ENCODE measurements at places on chromosomes 12 and 14. TPM values are rescaled to one million over a fixed set of nuclear protein-coding genes. Genes with fewer than 3 reads are reported as not detected.

The RPL10L gene
- not detected for total RNA-seq

The ITGA7 gene
- total RNA-seq = 0.90 TPM

The TSPAN8 gene
- 0.11 TPM for total RNA-seq

The CCDC59 gene
- total RNA-seq = 53.8 TPM

The CHGA gene
- total RNA-seq = 3.0 TPM

The TXNRD1 gene
- total RNA-seq = 652 TPM

The RNASE4 gene
- total RNA-seq = 6.5 TPM

The PLA2G1B gene
- total RNA-seq = not detected

The STRAP gene
- 200 TPM for total RNA-seq

The IL26 gene
- total RNA-seq = not detected

The OR4E2 gene
- not detected for total RNA-seq

The SLC5A8 gene
- not detected for total RNA-seq

The GCH1 gene
- 3.9 TPM for total RNA-seq

The GPR135 gene
- 0.79 TPM for total RNA-seq

The RNFT2 gene
- total RNA-seq = 2.9 TPM

The CACNA1C gene
- total RNA-seq = 0.02 TPM

The RGS6 gene
- total RNA-seq = not detected

The AVPR1A gene
- 0.09 TPM for total RNA-seq

The INHBE gene
- total RNA-seq = 0.04 TPM

The CNPY2 gene
- 128 TPM for total RNA-seq

The MNAT1 gene
- 42.6 TPM for total RNA-seq

The INF2 gene
- 125 TPM for total RNA-seq

The RNASE2 gene
- total RNA-seq = not detected

The SERPINA9 gene
- total RNA-seq = not detected

The SLC4A8 gene
- 1.5 TPM for total RNA-seq

The CCDC38 gene
- 0.12 TPM for total RNA-seq

Measured in A549 treated with dexamethasone at 1 μM for 4 hours (cell line).